ENCODE measurements at places on chromosomes 2 and 18.

- no peak for DNase-seq
These were observed 67.4 kb downstream of the TNS1 start for GRCh38 chr2:217935235-217935879.

DNA sequence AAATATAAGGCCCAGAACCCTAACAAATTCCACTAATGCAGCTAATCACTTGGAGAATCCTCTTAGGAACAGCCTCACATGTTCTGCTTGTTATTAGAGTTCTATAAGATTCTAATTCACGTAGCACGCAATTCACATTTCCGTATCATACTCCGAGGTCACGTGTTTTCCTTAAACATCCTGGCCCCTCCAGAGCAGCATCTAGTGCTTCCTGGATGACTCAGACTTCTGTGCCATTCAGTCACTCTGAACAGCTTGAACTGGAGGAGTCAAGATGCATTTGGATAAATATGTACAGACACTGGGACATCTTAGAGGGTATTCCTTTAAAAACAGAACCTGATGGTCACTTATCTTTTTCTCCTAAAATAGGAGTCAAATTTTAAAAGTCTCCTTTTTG is 156.5 kb downstream of the MYO5B start:
- no peak for DNase-seq

- no peak for DNase-seq
These were observed 71.6 kb upstream of the SPTBN1 start for GRCh38 chr2:54384301-54385203.

- no peak for DNase-seq
These were observed 22.5 kb upstream of the REL start for GRCh38 chr2:60858897-60859311.

DNA sequence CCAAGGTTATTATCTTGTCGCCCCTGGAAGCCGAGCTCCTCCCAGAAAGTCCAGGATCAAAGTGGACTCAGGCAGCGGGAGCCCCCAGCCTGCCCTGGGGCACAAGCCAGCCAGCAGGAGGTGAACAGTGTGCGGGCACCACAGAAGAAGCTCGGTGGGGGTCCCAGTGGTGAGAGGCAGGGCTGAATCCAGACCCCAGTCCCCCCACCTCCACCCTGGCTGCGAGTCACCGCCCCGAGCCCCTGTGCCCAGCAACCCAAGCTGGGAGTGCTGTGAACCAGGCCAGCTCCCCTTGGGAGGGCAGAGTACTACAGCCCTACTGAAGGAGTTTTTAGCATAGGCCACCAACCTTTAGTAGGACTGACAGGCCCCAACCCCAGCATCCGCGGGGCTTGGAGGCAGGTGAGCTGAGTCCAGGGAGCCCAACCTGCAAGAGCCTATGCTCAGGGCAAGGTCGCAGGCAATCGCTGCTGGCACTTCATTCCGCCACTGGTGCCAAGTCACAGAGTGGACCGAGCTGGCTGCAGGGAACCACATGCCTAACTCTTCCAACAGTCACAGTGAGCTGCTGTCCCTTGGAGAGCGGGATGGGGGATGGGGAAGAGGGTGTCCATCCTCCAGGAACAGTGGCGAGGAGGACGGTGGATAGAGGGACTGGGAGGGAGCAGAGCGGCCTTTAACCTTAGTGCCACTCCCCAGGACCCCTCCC is 3.0 kb downstream of the PIEZO2 start:
- DNase-seq, result no peak
